ENCODE measurements at places on chromosomes 5 and 9.
A peak's percentile ranks its signal among the peaks of the same experiment; 100 is the strongest.

DNA sequence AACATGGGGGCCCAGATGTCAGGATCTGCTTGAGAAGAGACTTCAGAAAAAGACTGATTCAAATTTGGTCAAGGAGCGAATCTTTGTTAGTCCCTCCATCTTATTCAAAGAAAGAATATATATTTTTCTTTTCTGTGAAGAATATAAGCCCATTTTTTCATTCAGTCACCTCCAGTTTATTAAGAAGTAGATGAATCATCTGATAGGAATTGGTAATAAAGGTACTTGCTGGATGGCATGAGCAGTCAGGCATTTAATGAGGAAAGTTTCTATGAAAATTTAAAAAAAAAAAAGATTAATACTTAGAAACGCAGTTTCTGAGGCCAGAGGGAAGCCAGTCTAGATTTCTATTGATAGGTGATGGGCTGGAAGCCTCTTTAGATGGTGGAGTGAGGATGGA, 373.1 kb upstream of the SMC2 start:
- no peaks in the 10 kb centered on the region for H3K36me3 ChIP-seq
- no peak for DNase-seq
- H3K4me3 ChIP-seq = no peak overlapping the region
- H3K4me1 ChIP-seq = no peaks in the 10 kb centered on the region

GRCh38 chr5:53826504-53826903, 266.1 kb downstream of the NDUFS4 start:
- no peaks in the 10 kb centered on the region for H3K27me3 ChIP-seq
- H3K36me3 ChIP-seq = no peaks in the 10 kb centered on the region
- no peaks in the 10 kb centered on the region for H3K4me1 ChIP-seq

- peaks cover 41% of the 10 kb centered on the region for H3K36me3 ChIP-seq
- no peak overlapping the region for H3K27ac ChIP-seq
- no peak for DNase-seq
- H3K27me3 ChIP-seq = no peaks in the 10 kb centered on the region
Measured at GRCh38 chr5:180241600-180241999, 32.6 kb upstream of the RASGEF1C start.

GRCh38 chr9:132268725-132269352, 85.9 kb downstream of the SETX start:
- DNase-seq = peak; percentile 26
- no peak overlapping the region for H3K27ac ChIP-seq
- peaks cover 67% of the 10 kb centered on the region for H3K36me3 ChIP-seq
- no peak overlapping the region for H3K4me3 ChIP-seq
- H3K27me3 ChIP-seq = no peaks in the 10 kb centered on the region

DNA sequence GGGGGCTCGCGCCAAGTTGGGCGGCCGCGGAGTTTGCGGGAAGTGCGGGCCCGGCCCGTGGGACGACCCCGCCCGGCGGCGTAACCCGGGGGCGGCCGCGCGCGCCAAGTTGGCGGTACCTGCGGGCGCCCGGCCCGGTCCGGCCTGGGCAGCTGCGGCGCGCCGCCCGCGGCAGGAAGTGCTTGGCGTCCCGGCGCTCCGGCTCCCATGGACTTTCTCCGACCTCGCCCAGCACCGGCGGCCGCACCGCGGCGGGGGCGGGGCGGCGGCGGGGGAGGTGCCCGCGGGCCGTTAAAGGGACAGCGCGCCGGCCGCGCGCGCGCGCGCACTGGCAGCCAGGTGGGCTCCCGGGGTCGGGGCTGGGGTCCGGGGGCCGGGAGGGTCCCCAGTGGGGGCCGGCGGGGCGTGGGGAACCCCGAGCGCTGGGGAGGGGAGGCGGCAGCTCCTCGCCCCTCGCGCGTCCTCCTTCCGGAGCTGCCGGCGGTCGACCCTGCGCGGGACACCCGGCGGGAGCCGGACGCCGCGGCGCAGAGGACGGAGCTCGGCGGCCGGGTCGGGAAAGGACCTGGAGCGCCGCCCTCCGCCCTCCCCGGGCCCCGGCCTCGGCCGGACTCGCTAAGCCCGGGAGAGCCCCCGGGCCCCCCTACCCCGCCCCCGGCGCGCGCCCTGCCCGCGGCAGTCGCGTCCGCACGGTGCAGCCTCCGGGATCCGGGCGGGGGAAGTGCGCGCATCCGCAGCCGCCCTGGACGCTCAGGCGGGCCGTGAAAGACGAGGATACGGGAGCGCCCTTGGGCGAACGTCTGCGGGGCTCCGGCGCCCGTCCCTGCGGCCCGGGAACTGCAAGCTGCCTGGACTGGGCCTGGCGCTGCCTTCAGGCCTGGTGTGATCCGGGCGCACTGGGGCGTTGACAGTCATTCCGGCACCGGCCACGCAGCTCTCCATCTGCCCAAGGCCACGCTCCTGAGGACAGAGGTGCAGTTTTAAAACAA, at the start of gene NACC2:
Gene NACC2 (minus strand): TSS at position 220 of the 989 bp plus-strand sequence. CDS start 44,768 bp downstream, outside the sequence.
- peak within 1 kb of the TSS; percentile 79 for H3K27ac ChIP-seq
- peaks cover 45% of the 10 kb centered on the region for H3K4me1 ChIP-seq
- H3K27me3 ChIP-seq = peaks cover 14% of the 10 kb centered on the region
- H3K4me3 ChIP-seq = peak within 1 kb of the TSS; percentile 82

DNA sequence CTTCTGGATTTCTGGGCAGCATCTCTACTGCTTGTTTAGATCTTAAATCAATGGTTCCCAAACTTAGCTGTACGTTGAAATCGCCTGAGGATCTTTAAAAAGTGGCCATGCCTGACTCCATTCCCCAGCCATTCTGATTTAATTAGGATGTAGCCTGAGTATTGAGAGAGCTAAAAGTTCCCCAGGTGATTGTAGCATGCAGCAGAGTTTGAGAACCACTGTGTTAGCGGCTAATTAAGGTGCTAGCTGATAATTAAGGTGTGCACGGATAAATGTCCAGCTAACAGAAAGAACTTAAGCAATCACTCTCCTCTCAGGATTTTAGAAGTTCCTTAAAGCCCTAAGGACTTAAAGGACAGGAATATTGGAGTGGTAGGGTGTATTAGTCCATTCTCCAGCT, 89.1 kb downstream of the NMUR2 start:
- no peak overlapping the region for H3K4me3 ChIP-seq
- no peaks in the 10 kb centered on the region for H3K4me1 ChIP-seq
- H3K36me3 ChIP-seq = no peaks in the 10 kb centered on the region
- no peak for DNase-seq
- H3K27ac ChIP-seq = no peak overlapping the region

GRCh38 chr5:140555747-140556312, 1.4 kb downstream of the SRA1 start:
- H3K27me3 ChIP-seq = no peaks in the 10 kb centered on the region
- H3K36me3 ChIP-seq = peaks cover 16% of the 10 kb centered on the region
- no peak overlapping the region for H3K4me3 ChIP-seq

- peak overlapping the region; percentile 57 for H3K4me3 ChIP-seq
- H3K36me3 ChIP-seq = no peaks in the 10 kb centered on the region
- no peak for DNase-seq
- H3K27ac ChIP-seq = no peak overlapping the region
- H3K4me1 ChIP-seq = no peaks in the 10 kb centered on the region
- H3K27me3 ChIP-seq = no peaks in the 10 kb centered on the region
Measured at GRCh38 chr9:16728137-16728508, 142.3 kb downstream of the BNC2 start.

- H3K4me3 ChIP-seq = no peak overlapping the region
- H3K27me3 ChIP-seq = no peaks in the 10 kb centered on the region
- H3K36me3 ChIP-seq = no peaks in the 10 kb centered on the region
- no peak overlapping the region for H3K27ac ChIP-seq
- no peaks in the 10 kb centered on the region for H3K4me1 ChIP-seq
Measured at GRCh38 chr5:154157483-154158378, 32.8 kb upstream of the GALNT10 start.

DNA sequence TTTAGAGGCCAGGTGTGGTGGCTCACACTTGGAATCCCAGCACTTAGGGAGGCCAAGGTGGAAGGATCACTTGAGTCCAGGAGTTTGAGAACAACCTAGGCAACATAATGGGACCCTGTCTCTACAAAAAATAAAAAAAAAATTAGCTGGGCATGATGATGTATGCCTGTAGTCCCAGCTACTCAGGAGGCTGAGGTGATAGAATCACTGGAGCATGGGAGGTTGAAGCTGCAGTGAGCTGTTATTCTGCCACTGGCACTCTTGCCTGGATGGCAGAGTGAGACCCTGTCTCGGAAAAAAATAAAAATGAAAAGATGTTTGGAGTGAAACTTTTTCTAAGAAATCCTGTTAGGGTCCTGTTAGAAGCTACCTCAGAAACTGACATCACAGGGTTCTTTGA, 24.2 kb downstream of the OCLN start:
- H3K4me3 ChIP-seq = no peak overlapping the region
- H3K4me1 ChIP-seq = peaks cover 50% of the 10 kb centered on the region
- peaks cover 10% of the 10 kb centered on the region for H3K36me3 ChIP-seq
- DNase-seq = no peak
- H3K27ac ChIP-seq = peak overlapping the region; percentile 81

GRCh38 chr5:134099288-134099872, 15.1 kb upstream of the TCF7 start:
- H3K27me3 ChIP-seq = no peaks in the 10 kb centered on the region
- peaks cover 48% of the 10 kb centered on the region for H3K4me1 ChIP-seq
- H3K36me3 ChIP-seq = no peaks in the 10 kb centered on the region
- no peak for DNase-seq
- peak overlapping the region; percentile 72 for H3K27ac ChIP-seq
- H3K4me3 ChIP-seq = no peak overlapping the region

GRCh38 chr9:18350036-18350435, 123.9 kb upstream of the ADAMTSL1 start:
- H3K4me3 ChIP-seq = no peak overlapping the region
- no peaks in the 10 kb centered on the region for H3K4me1 ChIP-seq
- DNase-seq = no peak

GRCh38 chr9:129482521-129483414, 138.1 kb downstream of the C9orf50 start:
- peak overlapping the region; percentile 98 for H3K27ac ChIP-seq
- H3K4me1 ChIP-seq = peaks cover 52% of the 10 kb centered on the region
- DNase-seq = peak; percentile 90
- H3K36me3 ChIP-seq = no peaks in the 10 kb centered on the region

GRCh38 chr5:171968531-171968930, 37.9 kb downstream of the FBXW11 start:
- no peaks in the 10 kb centered on the region for H3K4me1 ChIP-seq
- DNase-seq = no peak
- no peaks in the 10 kb centered on the region for H3K27me3 ChIP-seq
- no peak overlapping the region for H3K4me3 ChIP-seq

Measured in large intestine (tissue), 12 donors.